ENCODE measurements at places on chromosomes 11 and 22.
A peak's percentile ranks its signal among the peaks of the same experiment; 100 is the strongest.

DNA sequence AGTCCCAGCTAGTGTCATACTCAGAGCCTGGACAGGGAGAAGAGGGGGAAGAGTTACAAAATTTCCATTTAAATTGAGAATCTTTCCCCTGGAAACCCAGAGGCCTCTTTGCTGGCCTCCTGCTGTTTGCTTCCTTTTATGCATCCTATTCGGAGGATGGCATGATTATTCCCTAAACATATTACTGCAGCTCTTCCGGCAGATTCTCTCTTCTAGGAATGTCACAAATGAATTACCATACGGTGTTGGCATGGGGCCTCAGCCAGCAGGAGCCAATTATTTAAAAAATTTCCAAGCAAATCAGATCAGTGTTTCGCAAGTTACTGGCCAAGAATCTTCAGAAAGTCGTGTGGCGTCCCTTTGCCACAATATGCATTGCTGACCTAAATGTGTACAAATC is 326.7 kb upstream of the NCAM1 start:
- no peak for DNase-seq

DNA sequence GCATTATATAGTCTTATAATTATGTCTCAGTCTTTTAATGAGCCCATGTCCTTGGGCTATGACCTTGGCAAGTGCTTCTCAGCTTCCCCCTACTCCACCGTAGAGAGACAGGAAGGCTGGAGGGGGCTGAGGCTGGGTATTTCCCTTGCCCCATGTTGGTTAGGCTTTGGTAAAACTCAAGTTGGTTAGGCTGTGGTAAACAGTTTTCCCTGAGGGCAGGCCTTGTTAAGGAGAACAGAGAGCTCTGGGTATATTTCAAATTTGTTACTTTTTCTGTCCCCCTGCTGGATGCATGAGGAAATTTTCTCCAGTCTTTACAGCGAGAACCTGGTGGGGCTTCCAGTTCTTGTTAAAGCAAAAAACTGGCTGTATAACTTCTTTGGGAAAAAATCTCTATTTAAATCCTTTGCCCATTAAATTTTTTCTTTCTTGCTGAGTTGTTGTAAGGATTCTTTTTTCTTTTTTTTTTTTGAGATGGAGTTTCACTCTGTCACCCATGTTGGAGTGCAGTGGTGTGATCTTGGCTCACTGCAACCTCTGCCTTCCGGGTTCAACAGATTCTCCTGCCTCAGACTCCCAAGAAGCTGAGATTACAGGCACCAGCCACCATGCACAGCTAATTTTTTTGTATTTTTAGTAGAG is 12.2 kb upstream of the DCHS1 start:
- peak; percentile 36 for DNase-seq

GRCh38 chr11:86918973-86919372 is 36.2 kb downstream of the FZD4 start:
- DNase-seq = no peak

DNA sequence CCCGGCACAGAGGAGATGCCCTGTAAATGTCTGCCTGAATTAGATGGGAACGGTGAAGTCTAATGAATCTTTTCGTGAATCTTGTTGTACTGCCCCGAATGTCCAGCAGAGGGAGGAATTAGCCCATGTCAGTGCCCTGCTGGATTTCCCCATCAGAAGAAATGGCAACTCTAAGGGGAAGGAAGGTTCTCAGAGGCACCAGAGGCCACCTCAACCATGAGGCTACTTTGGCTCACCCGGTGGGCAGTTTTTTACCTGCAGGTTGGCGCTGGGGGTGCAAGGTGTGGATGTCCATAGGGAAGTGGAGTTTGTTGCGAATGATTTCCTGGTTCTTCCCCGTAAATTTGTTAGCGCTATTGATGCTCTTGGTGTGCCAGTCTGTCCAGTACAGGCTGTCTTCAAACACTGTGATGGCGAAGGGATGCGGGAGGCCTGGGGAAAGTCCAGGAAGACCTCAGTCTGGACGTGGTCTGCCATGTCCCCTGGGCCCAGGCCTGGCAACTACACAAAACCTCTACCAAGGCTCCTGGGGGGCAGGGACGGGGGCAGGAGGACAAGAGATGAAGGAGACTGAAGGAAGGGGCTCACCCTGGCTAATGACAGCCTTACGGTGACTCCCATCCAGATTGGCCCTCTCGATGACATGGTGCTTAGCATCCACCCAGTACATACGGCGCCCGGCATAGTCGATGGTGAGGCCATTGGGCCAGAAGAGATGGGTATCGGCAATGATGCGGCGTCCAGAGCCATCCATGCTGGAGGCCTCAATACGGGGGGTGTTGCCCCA is 28.5 kb downstream of the LRP4 start:
- peak; percentile 65 for DNase-seq

GRCh38 chr11:71485466-71485865 is 32.5 kb downstream of the NADSYN1 start:
- no peak for DNase-seq

GRCh38 chr11:75248924-75249256 is 8.3 kb downstream of the TPBGL start:
- no peak for DNase-seq

DNA sequence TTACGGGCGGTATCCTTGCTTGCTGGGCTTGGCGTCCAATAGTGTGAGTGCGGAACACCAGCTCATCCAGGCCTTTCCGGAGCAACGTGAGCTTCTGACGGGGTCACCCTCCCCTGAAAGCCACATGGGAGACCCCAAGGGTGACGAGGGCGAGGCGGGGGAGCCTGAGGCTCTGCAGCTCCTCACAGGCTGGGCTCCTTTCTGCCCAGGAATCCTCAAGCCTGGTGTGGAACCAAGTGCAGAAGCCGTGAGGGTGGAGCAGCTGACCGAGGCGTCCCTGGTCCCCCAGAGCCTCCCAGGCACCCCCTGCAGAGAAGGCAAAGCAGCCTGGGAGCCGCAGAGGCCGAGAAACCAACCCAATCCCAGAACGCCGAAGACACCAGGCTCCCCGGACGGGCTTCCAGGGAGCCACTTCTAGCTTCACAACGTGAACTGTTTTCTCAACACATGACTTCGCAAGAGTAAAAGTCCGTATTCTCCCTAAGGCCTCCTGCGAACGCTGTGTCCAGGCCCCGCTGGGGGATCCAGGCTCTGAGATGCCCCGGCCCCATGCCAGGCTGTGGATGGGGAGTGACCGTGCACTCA is 530.3 kb downstream of the BRD1 start:
- DNase-seq = no peak

GRCh38 chr11:2273771-2274170 is 3.4 kb upstream of the ASCL2 start:
- DNase-seq = no peak

- DNase-seq = no peak
Measured at GRCh38 chr22:17952273-17952801, 72.0 kb downstream of the MICAL3 start.

DNA sequence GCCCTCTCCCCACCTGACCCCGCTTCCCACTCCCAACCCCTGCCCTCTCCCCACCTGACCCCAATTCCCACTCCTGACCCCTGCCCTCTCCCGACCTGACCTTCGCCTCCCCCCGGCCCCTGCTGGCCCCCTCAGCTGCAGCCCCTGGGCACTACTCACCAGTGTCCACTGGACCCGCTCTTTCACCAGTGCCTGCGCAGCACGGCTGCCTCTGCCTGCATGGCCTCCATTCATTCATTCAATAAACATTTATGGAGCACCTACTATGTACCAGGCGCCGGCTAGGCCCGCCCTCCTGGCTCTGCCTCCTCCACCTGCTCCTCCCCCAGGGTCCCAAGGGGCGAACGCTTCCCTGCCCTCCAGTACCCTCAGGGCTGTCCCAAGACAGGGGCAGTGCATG is 42.6 kb downstream of the ELFN2 start:
- DNase-seq = no peak

DNA sequence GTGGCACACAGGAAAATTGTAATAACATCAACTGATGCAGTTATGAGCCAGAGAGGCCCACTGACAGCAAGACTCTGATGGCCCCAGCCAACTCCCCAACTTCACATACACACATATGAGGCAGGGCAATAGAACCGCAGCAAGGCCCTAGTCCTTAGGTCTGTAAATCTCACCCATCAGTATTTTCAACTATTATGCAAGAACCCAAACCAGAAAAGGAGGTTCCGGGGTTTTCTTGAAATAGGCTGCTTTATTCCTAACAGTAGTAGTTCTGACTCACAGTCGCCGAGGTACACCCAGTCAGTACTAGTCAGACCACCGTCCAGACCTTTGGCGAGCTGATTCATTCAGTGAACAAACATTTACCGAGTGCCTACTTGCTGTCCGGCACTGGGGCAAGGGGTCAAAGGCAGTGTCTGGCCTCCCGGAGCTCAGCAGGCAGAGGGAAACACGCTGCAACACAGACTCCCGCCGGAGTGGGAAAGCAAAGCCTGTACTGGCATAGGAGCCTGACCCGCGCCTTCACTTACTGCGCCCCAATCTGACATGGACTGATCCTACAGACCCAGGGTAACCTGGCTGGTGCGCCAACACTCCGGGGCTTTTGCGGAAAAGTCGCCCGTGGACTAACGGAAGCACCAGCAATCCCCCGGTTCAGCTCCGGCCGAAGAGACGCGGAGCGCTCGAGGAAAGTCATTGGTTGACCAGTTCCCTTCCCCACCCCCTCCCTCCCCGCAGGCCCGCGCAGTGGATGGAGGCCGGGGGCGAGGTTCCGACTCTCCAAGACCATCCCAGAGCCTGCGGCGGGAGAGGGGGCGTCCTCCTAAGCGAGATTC is 1.3 kb downstream of the PLEKHA7 start:
- DNase-seq = peak; percentile 92

- DNase-seq = no peak
Measured at GRCh38 chr11:27429761-27430393, 42.7 kb downstream of the LGR4 start.

- peak; percentile 73 for DNase-seq
Measured at GRCh38 chr11:102269927-102270326, 47.4 kb upstream of the BIRC3 start.

GRCh38 chr11:12214751-12215150 is 104.4 kb downstream of the MICAL2 start:
- DNase-seq = peak; percentile 85

DNA sequence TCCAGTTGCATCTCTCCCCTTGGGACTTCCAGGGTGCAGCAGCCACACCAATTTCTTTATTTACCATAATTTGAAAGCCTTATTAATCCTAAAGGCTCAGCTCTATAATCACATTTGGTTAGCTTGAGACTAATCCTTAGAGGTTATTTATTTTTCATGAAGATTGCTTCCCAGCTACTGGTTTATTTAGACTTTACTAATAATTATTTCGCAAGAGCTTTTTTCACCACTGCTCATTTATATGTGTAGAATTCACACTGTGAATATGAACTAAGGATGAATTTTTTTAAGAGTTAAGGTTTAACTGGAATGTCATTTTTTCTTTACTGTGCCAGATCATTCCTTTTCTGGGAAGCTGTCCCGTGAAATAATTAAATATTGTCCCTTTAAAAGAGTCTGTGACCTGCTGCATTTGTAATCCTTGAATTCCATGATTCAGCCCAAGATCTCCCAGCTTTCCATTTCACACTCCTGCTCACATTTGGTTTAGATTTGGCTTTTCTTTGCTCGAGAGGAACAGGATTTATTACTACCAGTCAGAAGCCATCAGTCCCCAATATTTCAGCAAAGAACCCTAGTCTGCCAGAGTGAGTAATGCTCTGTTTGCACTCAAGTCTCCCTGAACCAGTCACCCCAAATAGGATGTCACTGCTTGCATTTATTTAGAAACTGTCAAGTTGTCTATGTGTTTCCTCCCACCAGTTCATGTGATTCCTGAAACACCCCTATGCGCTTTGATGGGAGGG is 4.4 kb upstream of the CD44 start:
- DNase-seq = no peak

DNA sequence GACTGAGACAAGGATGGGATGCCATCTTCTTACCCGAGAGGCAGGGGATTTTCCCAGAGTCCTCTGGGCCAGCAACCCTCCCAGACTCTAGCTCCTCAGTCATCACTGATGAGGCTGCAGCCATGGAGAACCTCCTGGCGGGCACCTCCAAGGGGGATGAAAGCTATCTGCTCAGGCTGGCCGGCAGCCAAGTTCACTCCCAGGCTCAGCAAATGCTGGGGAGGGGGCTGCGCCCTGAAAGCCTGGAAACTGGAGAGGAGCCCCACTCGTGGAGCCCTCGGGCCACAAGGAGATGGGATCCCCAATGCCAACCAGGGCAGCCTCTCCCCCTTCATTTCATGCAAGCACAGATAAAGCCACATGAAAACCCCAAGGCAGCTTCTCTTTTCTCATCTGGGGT is 75.0 kb downstream of the CACNA1I start:
- no peak for DNase-seq

DNA sequence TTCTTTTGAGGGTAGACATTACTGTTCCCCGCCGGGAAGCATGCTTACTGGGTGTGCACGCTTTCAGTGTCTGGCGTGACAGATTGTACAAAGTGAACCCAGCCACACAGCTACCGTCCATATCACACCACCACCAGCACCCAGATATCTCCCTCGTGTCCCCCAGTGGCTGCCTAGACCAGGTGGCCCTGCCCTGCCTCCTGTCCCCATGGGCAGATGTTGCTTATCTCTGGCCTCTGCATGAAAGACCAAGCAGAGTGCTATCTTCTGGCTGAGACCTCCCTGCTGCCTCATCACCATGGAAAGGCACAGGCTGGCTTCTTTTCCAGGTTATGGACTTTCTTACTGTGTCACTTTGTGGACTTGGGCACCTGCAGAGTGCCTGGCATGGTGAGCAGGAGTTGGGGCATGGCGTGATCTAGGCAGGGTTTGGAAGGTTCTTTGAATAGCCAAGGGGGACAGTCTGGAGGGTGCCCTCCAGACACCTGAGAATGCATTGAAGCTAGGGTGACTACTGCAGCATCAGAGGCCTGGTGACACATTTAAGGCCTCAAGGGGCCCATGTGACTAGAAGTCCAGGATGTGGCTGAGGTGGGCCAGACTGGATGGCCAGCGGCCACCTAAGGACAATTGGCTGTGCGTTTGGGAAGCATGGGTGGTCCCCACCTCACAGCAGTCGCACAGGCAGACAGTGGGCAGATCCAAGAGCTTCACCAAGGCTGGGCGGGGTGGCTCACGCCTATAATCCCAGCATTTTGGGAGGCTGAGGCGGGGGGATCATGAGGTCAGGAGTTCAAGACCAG is 4.7 kb downstream of the TANGO2 start:
- DNase-seq = no peak

DNA sequence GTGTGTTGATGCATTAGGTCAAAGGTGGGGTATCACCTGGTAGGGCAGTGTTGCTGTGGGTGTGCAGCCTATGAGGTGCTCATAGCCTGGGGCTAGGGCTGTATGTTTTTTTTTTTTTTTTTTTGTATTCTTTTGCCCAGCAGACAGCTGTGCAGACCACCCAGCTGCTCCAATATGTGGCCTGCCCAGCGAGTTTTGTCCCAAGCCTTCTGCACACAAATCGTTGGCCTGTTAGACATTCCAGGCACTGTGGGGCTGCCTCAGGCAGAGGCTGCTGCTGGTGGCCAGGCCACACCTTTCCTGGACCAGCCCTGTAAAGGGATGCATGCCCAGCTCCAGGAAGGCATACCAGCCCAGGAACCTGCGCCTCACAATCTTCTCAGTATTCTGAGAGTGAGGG is 348.5 kb downstream of the JRKL start:
- no peak for DNase-seq

- DNase-seq = peak; percentile 51
Measured at GRCh38 chr22:27726686-27727449, 74.7 kb downstream of the MN1 start.
